ENCODE measurements at places on chromosomes 11 and 22. TPM values are rescaled to one million over a fixed set of nuclear protein-coding genes. Genes with fewer than 3 reads are reported as not detected.

The TSSK2 gene
- total RNA-seq, result not detected

The KRTAP5-10 gene
- not detected for total RNA-seq

- H3K36me3 ChIP-seq, result no peaks in the 10 kb centered on the region
- H3K27ac ChIP-seq, result no peak overlapping the region
- no peaks in the 10 kb centered on the region for H3K27me3 ChIP-seq
- no peak for DNase-seq
- peaks cover 32% of the 10 kb centered on the region for H3K4me1 ChIP-seq
- H3K4me3 ChIP-seq, result no peak overlapping the region
Observed at GRCh38 chr11:409008-409599, 5.7 kb downstream of the SIGIRR start.

DNA sequence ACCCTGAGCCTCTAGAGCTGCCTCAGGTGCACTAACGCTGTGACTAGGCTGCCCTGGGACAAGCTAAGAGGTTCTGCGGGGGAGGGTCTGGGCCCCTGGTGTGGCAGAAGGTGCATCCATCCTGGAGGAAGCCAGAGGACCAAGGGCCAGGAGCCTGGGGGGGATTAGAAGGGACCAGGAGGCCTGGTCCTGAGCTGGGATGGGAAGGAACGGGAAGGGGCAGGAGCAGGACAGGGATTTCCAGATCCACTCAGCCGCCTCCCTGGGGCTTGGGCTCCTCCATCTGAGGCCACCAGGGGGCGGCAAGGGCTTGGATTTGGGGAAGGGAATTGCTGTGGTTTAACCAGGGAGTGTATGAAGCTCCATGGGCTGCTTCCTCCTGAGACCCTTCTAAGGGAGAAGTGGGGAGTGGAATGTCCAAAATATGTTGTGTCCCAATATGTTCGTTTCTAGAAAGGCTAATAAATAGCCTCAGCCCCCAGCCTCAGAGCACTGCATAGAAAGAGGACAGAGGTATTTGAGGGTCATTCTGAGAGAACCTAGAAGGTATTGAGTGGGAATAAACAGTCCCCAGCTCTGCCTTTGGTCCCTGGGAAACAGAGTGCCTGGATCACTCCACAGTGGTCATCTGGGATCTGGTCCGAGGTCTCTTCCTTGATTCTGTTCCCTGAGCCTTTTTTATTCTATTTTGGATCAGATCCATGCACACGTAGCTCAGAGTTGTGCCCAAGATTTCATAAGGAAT, 17.4 kb upstream of the PRAME start:
- H3K4me3 ChIP-seq, result no peak overlapping the region
- peak; percentile 55 for DNase-seq
- peaks cover 66% of the 10 kb centered on the region for H3K27me3 ChIP-seq

- no peaks in the 10 kb centered on the region for H3K36me3 ChIP-seq
- H3K27me3 ChIP-seq, result no peaks in the 10 kb centered on the region
- no peak for DNase-seq
- H3K27ac ChIP-seq, result no peak overlapping the region
Observed at GRCh38 chr22:24200619-24201212, 19.4 kb downstream of the SUSD2 start.

DNA sequence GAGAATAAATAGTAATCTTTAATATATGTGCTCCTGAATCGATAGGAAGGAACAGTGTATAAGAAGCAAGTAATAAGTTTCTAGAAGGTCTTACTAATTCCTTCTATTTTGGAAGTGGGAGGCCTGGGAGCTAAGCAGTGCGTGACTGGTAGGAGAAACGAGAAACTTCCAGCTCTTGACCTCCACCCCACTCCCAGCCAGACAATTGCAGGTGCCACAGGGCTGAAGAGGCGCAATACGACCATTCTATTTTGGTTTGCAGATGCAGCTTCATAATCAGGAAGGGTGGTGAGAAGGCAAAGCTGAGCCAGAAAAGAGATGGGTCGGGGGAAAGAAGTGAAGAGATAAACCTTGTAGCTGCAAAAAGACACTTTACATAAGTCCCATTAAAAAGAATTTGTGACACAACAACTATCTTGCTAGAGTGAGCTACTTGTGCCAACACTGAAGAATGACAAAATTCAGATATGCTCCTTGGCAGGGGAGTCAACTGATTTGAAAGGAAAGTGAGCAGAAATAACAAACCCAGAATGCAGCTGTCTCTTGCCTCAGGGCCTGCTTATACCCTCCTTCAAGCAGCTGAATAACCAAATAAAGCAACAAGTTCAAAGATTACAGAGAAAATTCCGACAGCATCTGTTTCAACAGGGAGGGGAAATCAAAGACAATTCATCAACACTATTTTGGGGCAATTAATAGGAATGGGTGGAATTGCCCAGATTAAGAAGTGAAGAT, 35.1 kb downstream of the GRIA4 start:
- H3K27ac ChIP-seq, result no peak overlapping the region
- DNase-seq, result no peak
- H3K27me3 ChIP-seq, result no peaks in the 10 kb centered on the region
- no peak overlapping the region for H3K4me3 ChIP-seq
- H3K4me1 ChIP-seq, result no peaks in the 10 kb centered on the region
- H3K36me3 ChIP-seq, result no peaks in the 10 kb centered on the region

- H3K36me3 ChIP-seq, result no peaks in the 10 kb centered on the region
- no peaks in the 10 kb centered on the region for H3K27me3 ChIP-seq
- H3K4me1 ChIP-seq, result peaks cover 12% of the 10 kb centered on the region
Observed at GRCh38 chr22:46373159-46373558, 37.6 kb downstream of the TRMU start.

- peaks cover 44% of the 10 kb centered on the region for H3K4me1 ChIP-seq
- no peaks in the 10 kb centered on the region for H3K27me3 ChIP-seq
- H3K4me3 ChIP-seq, result no peak overlapping the region
- peak overlapping the region; percentile 55 for H3K27ac ChIP-seq
Observed at GRCh38 chr11:46050662-46051061, 70.6 kb downstream of the PHF21A start.

DNA sequence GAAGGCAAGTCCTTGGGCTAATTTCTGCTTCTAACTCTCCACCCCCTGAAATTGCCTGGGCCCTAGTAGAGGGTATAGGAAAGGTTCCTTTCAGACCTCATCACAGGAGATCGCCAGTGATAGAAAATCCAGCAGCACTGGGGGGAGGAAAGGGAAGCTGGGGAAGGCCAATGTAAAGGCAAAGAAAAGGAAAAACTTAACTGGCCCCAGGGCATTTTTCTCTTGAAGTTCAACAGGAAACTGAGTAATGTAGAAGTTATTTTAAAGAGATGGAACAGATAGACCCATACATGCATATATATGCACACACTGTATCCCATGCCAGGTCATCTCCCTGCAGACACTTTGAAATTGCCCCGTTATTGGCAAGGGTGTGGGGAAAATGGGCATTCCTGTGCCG, 134.0 kb downstream of the TRIM44 start:
- peaks cover 50% of the 10 kb centered on the region for H3K4me1 ChIP-seq
- DNase-seq, result no peak
- H3K27me3 ChIP-seq, result no peaks in the 10 kb centered on the region
- H3K36me3 ChIP-seq, result no peaks in the 10 kb centered on the region

GRCh38 chr22:42696331-42696967, 24.2 kb downstream of the A4GALT start:
- H3K4me1 ChIP-seq, result peaks cover 98% of the 10 kb centered on the region
- H3K27me3 ChIP-seq, result no peaks in the 10 kb centered on the region
- H3K4me3 ChIP-seq, result no peak overlapping the region
- DNase-seq, result no peak

The LDHAL6A gene
- total RNA-seq, result not detected

The PRDM11 gene
- total RNA-seq, result 17.2 TPM

The RAG1 gene
- total RNA-seq, result 1.6 TPM

DNA sequence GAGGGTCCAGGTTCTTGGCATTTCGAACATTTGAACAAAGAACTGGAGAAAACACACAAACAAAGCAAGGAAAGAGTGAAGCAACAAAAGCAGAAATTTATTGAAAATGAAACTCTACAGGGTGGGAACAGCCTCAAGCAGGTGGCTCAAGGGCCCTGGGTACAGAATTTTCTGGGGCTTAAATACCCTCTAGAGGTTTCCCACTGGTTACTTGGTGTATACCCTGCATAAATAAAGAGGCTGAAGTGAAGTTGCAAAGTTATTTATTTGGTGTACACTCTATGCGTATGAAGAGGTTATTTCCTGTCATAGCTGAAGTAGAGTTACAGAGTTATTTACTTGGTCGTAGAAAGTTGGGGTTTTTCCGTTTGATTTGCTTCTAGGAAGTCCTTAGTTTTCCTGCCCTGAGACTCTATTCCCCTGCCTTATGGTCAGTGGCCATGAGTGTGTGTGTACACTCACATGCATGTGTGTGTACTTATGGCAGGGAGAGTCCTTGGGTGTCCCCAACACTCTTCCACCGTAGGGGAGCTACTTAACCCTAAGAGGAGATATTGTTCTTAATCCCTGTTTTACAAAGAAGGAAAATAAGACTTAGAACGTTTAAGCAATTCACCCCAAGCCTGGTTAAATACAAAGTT, 5.6 kb upstream of the SMCO4 start:
- no peak overlapping the region for H3K27ac ChIP-seq
- no peak overlapping the region for H3K4me3 ChIP-seq
- H3K36me3 ChIP-seq, result no peaks in the 10 kb centered on the region
- peaks cover 13% of the 10 kb centered on the region for H3K27me3 ChIP-seq
- peaks cover 2% of the 10 kb centered on the region for H3K4me1 ChIP-seq

DNA sequence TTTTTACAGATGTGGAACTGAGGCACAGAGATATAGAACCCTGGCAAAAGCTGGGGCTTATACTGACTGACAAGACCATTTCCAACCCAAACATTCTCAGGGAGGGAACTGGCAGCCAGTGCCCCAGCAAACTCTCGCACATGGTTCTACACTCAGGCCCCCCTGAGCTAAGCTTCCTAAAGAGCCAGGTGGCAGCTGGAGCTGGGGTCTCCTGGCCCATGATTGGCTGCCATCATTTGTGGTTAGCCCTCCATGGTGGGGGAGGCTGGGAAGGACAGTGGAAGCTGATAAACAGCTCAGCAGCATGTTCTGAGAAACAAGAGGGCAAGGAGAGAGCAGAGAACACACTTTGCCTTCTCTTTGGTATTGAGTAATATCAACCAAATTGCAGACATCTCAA, at the start of gene RAG1:
Gene RAG1, plus strand, starts transcription at position 314 of the 400 bp plus-strand sequence. CDS start 5,298 bp downstream, outside the sequence.
- H3K4me1 ChIP-seq, result peaks cover 5% of the 10 kb centered on the region
- H3K4me3 ChIP-seq, result no peak within 1 kb of the TSS
- no peak within 1 kb of the TSS for H3K27ac ChIP-seq
- no peaks in the 10 kb centered on the region for H3K27me3 ChIP-seq

DNA sequence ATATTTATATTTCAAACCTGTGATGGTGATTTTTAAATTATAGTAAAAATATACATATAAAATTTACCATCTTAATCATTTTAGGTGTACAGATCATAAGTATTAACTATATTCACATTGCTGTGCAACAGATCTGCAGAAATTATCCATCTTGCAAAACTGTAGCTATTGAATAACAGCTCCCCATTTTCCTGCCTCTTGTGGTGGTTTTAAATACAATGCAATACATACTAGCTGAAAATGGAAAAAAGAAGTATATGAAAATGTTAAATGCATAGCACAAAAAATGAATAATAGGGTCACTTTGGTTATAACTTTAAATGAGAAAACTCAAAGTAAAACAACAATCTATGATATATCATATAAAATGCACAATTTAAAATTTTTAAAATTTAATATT, 130.9 kb upstream of the VPREB1 start:
- H3K4me1 ChIP-seq, result no peaks in the 10 kb centered on the region
- H3K36me3 ChIP-seq, result no peaks in the 10 kb centered on the region
- no peak overlapping the region for H3K4me3 ChIP-seq
- H3K27me3 ChIP-seq, result peaks cover 14% of the 10 kb centered on the region

DNA sequence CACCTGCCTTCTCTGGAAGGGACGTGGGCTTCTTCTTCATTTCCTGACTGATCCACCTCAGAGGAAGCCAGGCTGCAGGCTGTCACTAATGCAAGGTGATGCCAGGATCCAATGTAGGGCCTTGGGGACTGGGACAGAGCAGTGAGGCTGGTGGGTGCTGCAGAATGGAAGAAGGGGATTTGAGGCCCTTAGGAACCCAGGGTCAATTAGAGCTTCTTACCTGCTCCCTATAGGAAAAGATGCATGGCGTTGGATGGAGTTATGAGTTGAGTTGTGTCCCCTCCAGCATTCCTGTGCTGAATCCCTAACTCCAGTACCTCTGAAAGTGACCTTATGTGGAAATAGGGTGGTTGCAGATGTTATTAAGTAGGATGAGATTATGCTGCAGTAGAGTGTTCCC, 190.4 kb downstream of the MIAT start:
- H3K27me3 ChIP-seq, result peaks cover 6% of the 10 kb centered on the region
- H3K36me3 ChIP-seq, result no peaks in the 10 kb centered on the region
- H3K27ac ChIP-seq, result no peak overlapping the region
- H3K4me3 ChIP-seq, result no peak overlapping the region
- H3K4me1 ChIP-seq, result no peaks in the 10 kb centered on the region

DNA sequence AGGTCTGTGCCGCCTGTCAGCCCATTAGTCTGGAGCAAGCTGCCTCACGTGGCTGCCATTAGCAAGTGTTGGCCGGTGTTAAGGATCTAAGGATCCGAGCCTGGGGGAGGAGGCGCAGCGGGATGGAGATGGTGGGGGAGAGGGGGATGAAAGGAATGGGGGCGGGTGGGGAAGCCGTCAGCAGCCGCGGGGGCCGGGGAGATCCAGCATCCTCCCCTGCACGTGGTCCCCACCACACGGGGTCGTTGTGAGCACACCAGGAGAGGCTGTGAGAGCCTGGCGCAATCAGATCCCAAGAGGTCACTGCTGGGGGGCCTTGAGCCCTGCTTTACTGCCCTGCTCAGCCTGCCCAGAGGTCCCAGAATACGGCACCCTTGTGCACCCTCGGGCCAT, 7.3 kb downstream of the CABP7 start:
- no peak overlapping the region for H3K4me3 ChIP-seq
- H3K27ac ChIP-seq, result no peak overlapping the region
- DNase-seq, result peak; percentile 37
- no peaks in the 10 kb centered on the region for H3K4me1 ChIP-seq
- H3K27me3 ChIP-seq, result peaks cover 47% of the 10 kb centered on the region

GRCh38 chr11:64697663-64698375, 25.2 kb downstream of the NRXN2 start:
- no peaks in the 10 kb centered on the region for H3K36me3 ChIP-seq
- no peak for DNase-seq

GRCh38 chr11:98036810-98037209, 983.9 kb upstream of the CNTN5 start:
- no peak for DNase-seq
- no peaks in the 10 kb centered on the region for H3K4me1 ChIP-seq
- H3K4me3 ChIP-seq, result no peak overlapping the region
- no peaks in the 10 kb centered on the region for H3K27me3 ChIP-seq
- no peaks in the 10 kb centered on the region for H3K36me3 ChIP-seq

The P4HA3 gene
- total RNA-seq, result 0.16 TPM

DNA sequence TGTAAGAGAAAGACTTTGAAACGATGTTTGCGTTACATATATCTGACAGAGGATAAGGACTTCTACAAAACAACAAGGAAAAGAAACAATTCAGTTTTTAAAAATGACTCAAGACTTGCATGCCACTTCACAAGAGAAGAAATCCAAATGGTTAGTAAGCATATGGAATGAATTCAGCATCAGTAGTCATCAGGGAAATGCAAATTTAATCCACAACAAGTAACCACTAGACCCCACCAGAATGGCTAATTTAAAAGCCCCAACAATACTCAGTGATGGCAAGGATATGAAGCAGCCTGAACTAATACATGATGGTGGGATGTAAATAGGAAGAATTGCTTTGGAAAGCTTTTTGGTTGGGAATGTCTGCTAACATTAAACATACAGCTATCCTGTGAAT, 142.6 kb downstream of the ATXN10 start:
- peaks cover 26% of the 10 kb centered on the region for H3K36me3 ChIP-seq
- no peak for DNase-seq
- no peak overlapping the region for H3K27ac ChIP-seq

GRCh38 chr11:33476945-33477606, 219.9 kb downstream of the HIPK3 start:
- H3K4me1 ChIP-seq, result peaks cover 5% of the 10 kb centered on the region
- no peak overlapping the region for H3K4me3 ChIP-seq
- no peak overlapping the region for H3K27ac ChIP-seq
- H3K27me3 ChIP-seq, result peaks cover 74% of the 10 kb centered on the region
